ENCODE measurements at places on chromosomes 2 and 18.

GRCh38 chr18:48007955-48008701 is 77.7 kb upstream of the SMAD2 start:
- DNase-seq, result no peak

GRCh38 chr18:62625019-62625418 is 90.3 kb upstream of the PHLPP1 start:
- no peak for DNase-seq

- DNase-seq, result no peak
Measured at GRCh38 chr2:48727560-48727959, 28.0 kb downstream of the LHCGR start.

DNA sequence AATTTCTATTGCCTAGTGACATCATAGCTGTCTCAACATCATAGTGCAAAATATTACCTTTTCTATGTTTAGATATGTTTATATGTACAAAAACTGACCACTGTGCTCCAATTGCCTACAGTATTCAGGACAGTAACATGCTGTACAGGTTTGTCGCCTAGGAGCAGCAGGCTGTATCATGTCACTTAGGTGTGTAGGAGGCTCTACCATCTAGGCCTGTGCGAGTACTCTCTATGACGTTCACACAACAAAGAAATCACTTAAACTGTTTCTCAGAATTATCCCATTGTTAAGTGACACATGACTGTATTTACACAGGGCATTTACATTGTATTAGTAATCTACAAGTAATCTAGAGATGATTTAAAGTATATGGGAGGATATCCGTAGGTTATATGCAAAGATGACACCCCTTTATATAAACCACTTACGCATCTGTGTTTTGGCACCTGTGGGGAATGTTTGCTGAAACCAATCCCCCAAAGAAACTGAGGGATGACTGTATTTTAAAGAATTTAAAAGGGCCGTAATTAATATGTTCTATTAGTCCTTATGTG is 24.7 kb downstream of the IL1R2 start:
- DNase-seq, result no peak

GRCh38 chr2:231987124-231987727 is 25.7 kb downstream of the DIS3L2 start:
- no peak for DNase-seq

Measured in nucleus accumbens (tissue), 56 donors.